Caco-2 (cell line): ENCODE measurements at places on chromosomes 16 and 17.
A peak's percentile ranks its signal among the peaks of the same experiment; 100 is the strongest.

- DNase-seq = no peak
Measured at GRCh38 chr16:24150282-24150681, 105.9 kb upstream of the CACNG3 start.

GRCh38 chr16:70766176-70766575, 34.8 kb downstream of the VAC14 start:
- DNase-seq = no peak

DNA sequence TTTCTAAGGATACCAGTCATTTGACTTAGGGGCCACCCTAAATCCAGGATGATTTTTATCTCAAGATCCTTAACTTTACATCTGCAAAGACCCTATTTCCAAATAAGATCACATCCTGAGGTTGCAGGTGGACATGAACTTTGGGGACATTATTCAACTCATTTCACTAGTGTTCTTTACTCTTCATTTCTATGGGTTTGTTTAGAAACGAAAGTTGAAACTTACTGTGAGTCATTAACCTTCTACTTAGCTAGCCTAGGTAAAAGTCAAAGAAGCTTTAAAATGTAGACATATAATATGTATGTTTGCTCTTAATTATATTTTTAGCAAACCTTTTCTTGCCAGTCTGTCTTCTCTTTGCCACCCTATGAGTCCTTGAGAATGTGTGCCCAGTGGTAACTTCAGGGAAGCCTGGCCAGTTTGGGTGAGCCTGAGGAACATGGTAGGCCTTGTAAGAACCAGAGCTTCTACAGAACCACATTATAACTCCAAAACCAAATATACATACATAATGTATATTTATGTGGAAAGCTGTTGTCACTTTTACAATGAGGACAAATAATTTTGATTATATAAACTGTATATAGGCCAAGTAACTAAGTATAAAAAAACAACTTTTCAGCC, 38.4 kb downstream of the BPTF start:
- DNase-seq = no peak

DNA sequence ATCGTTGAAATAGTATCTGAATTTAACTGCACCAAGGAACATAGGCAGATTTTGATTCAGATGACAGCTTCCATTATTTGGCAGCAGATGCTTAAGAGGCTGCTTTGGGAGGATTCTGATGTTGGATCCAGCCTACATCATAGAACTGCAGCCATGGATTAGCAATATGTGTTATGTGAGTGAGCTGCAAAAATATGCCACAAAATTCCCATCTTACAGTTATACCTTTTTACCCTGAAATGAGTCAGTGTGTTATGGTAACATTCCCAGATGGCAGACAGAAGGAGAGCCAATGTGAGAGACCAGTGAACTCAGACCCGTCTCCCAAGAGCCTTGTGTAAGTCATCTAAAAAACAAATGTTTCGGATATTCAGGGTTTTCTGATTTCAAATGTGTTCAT, 206.1 kb downstream of the CDH13 start:
- no peak for DNase-seq

GRCh38 chr16:49312389-49312985, 30.8 kb upstream of the CBLN1 start:
- no peak for DNase-seq

- no peak for DNase-seq
Measured at GRCh38 chr17:71548540-71549190, 572.2 kb upstream of the SOX9 start.

GRCh38 chr16:80341263-80341662, 199.5 kb upstream of the DYNLRB2 start:
- DNase-seq = peak; percentile 28

- DNase-seq = no peak
Measured at GRCh38 chr16:87555647-87556046, 46.7 kb upstream of the JPH3 start.
